H7 (cell line): ENCODE measurements at places on chromosomes 2 and 18.

- DNase-seq = no peak
Measured at GRCh38 chr2:98846041-98846440, 90.0 kb downstream of the CRACDL start.

DNA sequence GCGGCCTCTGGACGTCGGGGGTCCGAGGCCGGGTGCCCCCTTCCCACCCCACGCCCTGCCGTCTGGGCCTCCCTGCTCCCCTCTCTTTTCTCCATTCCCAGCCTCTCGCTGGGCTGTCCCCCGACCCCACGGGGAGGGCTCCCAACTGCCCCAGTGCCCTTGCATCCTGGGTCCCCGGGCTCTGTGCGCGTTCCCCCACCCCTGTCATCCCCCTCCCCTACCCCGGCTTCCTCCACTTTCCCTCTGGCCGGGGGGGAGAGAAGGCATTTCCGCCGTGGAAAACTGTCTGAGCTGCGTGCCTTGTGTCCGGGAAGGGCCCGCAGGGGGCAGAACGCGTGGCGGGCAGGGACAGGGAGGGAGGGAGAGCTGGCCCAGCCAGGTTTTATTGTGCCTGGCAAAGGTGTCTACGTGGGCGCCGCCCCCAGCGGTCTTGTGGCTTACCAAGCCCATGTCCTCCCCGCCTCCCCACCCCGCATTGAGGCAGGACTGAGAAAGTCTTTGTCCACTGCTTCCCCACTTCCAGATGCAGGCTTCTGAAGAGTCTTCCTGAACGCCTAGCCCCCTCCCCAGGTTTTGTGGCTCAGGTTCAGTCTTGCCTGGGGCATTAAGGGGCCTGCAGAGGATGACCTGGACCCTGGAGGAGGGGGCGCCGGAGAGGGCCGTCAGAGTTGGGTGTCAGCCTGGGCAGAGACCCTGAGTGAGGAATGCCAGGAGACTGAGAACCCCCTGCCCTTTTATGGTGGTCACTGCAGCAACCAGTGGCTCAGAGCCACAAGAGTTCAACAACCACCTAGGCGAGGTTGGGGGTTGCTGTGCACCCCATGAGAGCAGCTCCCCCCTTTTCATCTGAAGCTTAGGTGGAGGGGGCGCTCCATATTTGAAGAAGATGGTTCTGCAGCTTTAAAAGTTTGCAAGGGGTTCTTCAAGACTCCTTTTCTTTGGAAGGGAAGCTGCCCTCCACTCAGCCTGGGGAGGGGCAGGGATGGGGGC is 1.3 kb downstream of the ITM2C start:
- DNase-seq = peak; percentile 89

DNA sequence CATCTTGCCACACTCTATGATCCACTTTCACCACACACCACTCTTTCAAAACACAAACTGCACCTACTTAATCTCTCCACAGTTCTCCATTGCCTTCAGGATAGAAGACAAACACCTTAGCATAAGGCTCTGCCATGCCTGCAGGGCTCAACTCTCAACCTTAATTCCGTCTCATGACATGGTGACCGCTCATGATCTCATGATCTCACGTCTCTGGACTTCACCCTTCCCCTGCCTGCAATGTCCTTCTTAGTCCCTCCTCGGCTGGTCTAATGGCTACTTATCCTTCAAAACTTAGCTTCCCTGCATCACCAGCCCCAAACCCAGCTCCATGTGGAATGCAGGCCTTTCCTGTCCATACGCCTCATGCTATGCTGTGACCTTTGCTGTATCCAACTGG is 85.3 kb downstream of the ACVR1 start:
- no peak for DNase-seq

DNA sequence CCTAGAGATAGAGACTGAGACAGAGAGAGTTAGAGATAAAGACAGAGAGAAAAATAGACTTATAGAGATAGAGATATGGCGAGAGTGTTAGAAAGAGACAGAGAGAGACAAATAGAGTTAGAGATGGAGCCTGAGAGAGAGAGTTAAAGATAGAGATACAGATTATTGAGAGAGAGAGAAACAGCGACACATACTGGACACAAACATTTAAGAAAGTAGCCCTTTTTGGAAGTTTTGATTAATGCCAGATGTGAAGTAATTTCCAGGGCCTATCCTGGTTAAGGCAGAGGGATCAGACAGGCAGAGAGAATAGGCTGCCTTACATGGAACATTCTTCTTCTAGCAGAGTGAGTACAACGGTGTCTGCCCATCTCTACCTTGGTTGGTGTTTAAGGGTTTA is 311.6 kb upstream of the CDH7 start:
- DNase-seq = no peak

DNA sequence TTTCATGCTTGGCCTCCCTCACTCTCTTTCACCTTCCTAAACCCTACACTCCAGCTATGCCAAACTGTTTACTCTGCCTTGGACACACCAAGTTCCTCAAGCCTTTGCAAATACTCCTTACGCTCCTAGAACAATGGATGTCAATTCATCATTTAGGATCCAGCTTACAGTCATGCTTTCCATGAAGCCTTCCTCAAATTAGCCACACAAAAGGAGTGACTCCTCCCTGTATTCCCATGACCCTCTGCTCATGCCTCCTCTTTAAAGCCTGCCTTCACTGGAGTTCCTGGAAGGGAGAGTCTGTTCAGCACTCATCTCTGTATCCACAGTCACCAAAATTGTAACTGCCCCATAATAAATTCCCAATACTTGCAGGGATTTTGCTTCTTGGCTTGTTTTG is 721 bp upstream of the EHD3 start:
- no peak for DNase-seq

DNA sequence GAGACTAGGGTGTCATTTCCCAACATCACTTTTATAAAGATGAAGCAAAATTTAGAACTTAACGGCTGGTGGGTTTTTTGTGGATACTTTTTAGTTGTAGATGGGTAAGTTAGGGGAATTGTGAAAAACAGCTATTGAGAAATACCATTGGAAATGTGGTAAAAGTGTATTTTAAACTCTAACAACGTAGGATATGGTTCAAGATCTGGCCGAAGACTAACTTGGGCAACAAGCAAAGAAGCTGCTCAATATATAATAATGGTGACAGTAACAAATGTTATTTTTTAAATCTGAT is 1.6 kb downstream of the DNAH7 start:
- DNase-seq = no peak

GRCh38 chr2:9197916-9198315 is 8.7 kb upstream of the ASAP2 start:
- DNase-seq = no peak

GRCh38 chr2:177317443-177317842 is 52.9 kb upstream of the NFE2L2 start:
- DNase-seq = no peak

- no peak for DNase-seq
Measured at GRCh38 chr2:182852801-182853200, 13.6 kb downstream of the FRZB start.

GRCh38 chr2:60530660-60531281 is 22.7 kb downstream of the BCL11A start:
- DNase-seq = no peak

- no peak for DNase-seq
Measured at GRCh38 chr2:31053929-31054782, 84.1 kb downstream of the GALNT14 start.

DNA sequence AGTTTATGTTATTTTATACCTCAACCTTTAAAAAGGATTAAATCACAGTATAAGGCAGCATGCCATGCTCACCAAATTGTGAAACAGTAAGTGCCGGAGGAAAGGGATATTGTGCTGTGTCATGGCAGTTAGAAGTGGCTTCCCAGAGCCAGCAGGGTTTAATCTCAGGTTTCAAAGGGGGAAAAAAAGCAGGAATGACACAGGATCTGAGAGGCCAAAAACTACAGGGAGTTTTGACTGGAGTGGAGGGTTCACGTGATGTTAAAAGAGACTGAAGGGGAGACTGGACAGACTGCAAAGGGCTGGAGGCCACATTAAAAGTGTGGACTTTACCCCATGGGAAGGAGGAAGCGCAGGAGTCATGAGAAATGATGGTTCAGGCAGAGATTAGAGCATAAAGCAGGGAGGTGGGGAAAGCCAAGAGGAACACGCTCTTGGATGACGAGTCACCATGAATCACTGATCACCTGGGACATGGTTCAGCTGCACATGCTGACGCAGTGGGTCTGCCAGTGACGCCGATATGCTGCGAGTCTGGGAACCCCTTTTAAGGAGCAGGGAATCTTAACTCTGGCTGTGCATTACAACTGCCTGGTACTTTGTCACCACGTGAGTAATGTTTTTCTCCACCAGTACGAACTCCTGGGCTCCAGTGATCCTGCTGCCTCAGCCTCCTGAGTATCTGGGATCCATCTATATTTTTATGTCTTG is 6.1 kb downstream of the CHMP1B start:
- DNase-seq = peak; percentile 75

- DNase-seq = peak; percentile 12
Measured at GRCh38 chr2:214127170-214127569, 283.7 kb upstream of the VWC2L start.

DNA sequence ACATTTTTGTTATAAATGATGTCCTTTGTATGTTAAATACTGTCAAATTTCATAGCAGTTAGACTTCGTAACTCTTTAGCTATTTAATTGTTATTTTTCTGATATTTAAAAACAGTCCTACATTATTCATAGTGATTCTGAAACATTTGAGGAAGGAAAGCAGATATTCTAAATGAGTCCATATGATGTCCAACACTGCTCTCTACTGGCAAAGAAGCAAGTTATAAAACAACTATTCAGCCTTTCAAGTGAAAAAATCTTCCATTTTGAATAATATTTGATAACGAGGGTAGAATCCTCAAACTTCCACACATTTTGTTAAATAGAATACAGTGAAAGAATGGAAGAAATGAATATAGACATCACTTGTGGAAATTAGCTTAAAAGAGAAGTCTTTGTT is 220.8 kb downstream of the GULP1 start:
- DNase-seq = no peak

GRCh38 chr2:60383401-60384143 is 169.9 kb downstream of the BCL11A start:
- DNase-seq = no peak

DNA sequence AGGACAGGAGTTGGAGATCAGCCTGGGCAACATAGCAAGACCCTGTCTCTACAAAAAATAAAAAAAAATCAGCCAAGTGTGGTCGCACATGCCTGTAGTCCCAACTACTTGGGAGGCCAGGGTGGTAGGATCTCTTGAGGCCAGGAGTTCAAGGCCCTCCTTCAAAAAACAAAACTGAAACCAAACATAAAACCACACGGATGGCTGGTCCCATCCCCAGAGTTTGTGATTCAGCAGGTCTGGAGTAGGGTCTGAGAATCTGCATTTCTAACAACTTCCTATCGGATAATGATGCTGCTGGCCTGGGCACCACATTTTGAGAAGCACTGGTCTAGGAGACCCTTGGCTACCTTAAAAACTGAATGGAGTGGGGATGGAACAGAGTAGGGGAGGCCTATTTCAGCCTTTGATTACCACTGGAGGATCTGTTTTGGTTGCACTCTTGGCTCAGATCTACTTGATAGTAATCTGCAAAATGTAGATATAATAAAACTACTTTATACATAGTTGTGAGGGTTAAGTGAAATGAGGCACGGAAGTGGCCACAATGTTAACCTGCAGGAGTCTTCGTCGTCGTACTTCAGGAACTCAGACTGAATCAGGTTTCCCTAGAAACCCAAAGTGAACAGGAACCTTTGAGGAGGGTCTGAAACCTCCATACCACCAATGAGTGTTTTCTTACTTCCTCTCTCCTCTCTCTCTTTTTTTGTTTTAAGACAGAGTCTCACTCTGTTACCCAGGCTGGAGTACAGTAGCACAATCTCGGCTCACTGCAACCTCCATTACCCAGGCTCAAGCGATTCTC is 25.5 kb upstream of the NFE2L2 start:
- no peak for DNase-seq

- no peak for DNase-seq
Measured at GRCh38 chr2:45470531-45470930, 140.5 kb downstream of the SRBD1 start.

DNA sequence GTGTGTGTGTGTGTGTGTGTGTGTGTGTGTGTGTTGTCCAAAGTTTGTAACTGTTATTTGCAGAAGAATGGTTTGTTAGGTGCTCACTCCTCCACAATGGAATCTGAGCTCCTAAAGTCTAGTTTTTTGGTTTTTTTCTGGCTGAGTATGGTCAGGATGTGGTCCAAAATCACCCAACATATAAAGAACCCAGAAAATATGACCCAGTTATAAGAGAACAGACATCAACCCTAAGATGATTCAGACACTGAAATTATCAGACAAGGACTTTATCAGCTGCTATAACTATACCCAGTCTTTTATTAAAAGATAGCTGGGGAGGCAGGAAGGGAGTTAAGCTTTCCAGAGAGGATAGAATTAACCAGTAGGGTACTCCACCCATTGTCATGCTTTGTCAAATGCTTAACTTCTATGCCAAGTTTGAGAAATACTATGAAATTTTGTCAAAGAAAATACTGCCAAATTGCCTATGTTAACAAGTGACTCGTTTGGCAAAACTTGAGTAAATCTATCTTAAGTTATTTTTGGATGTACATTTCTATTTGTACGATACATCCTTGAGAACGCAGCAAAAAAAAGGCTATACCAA is 57.5 kb downstream of the TANK start:
- no peak for DNase-seq

DNA sequence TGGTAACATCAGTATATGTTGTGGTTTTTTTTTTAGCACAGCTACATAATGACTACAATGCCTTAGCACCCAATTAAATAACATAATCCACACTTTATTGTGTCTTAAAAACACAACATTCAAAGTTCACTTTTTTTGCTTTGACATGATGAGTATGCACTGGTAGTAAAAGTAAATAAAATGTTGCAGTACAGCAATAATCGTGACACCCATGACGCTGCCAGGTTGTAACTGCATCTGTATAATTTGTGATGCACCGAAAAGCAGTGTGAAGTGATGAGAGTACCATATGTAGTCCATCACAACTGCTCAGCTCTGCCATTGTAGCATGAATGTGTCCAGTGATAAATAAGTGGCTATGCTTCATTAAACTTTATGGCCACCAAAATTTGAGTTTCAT is 15.7 kb downstream of the PPP1CB start:
- no peak for DNase-seq

GRCh38 chr2:40752796-40753195 is 300.9 kb upstream of the SLC8A1 start:
- no peak for DNase-seq

DNA sequence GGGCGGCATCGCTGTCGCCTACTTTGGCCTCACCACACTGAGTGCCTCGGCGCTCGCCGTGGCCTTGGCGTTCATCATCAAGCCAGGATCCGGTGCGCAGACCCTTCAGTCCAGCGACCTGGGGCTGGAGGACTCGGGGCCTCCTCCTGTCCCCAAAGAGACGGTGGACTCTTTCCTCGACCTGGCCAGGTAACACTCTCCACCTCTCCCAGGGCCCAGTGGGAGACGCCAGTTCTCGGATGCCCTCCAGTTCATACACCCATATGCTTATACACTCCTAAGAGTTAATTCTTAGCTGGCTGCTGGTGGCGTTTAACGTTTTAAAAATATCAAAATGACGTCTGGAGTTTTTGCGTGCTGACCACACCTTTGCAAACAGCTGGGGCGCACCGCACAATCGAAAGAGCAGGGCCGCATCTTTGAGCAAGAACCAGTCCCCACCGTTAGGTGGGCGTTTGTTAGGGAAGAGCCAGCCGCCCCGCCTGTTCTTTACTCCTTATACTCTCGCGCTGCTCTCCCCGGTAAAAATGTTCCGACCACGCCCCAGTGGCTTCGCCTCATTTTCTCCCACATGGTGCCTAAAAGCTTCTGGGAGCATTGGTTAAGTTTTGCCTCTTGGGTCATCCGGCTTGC is 899 bp downstream of the SLC1A4 start:
- DNase-seq = peak; percentile 70
